Right ventricle myocardium inferior (tissue), 1 donor: ENCODE measurements at places on chromosomes 3 and 15. TPM values are rescaled to one million over a fixed set of nuclear protein-coding genes. Genes with fewer than 3 reads are reported as not detected.

DNA sequence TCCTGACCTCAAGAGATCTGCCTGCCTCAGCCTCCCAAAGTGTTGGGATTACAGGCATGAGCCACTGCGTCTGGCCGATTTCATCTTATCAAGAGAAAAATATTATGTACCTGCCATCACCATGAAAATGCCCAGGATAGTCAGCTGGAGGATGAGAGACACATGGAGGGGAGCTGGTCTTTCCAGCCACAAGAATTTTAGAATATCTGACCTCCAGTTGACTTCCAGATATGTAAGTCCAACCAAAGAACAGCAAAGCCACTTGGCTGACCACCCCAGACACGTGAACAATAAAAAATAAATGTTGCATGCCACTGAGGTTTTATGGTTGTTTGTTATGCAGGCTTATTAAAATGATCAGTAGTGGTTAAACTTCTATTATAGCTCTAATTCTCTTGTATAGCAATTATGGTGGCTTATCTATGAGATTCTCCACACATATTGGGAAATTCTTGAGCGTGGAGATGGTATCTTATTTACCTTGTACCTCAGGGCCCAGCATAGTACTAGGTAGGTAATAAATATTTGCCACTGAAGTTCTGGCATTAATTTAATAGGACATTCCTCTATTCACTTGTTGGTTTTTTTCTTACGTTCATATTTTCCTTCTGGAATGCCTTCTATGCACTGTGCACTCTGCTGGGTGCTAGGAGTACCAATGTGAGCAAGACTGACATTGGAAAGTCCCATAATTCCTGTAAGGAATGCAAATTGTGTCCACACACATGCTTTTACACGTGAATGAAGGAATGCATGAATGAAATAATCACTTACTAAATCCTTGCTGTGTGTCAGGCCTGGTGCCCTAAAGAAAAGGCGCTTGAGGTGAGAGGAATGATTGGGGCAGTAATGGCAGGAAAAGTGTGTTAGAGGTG lies 77.6 kb downstream of the EDEM1 start:
- DNase-seq, result no peak

- no peak for DNase-seq
Measured at GRCh38 chr3:133455960-133456359, 56.1 kb downstream of the BFSP2 start.

DNA sequence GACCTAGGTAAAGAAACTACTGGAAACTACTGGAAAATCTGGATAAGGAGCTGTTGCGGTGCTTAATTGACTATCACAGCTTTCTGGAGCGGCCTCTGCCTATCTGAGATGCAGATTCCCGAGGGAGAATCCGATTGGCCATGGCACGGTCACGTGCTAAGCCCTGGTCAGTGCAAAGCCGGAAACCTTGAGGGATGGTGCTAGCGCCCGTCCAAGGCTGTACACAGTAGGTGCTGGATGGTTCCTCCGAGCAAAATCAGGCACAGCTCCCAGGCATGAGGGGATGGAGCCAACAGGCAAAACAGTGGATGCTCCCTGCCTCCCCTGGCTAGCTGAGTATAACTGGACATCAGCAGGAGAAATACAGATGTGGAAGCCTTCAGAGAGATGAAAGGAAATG lies 238.7 kb upstream of the HES1 start:
- DNase-seq, result peak; percentile 82

DNA sequence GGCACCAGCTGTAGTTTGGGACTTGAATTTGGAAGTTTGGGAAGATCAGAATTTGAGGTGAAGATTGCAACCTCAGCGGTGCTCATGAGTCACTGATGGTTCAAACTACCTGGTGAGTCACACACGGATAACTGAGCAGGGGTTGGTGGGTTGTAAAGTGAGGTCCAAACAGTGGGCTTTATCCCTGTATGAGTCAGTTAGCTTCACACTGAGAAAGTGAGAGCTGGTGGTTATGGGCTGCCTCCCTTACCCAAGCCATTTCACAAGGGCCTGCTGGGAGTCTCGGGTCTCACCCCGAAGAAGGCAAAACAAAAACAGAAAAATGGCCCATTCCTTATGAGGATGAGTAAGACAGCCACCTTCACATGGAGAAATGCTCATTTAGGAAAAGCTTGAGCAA lies 77.0 kb downstream of the ITGA11 start:
- DNase-seq, result no peak

DNA sequence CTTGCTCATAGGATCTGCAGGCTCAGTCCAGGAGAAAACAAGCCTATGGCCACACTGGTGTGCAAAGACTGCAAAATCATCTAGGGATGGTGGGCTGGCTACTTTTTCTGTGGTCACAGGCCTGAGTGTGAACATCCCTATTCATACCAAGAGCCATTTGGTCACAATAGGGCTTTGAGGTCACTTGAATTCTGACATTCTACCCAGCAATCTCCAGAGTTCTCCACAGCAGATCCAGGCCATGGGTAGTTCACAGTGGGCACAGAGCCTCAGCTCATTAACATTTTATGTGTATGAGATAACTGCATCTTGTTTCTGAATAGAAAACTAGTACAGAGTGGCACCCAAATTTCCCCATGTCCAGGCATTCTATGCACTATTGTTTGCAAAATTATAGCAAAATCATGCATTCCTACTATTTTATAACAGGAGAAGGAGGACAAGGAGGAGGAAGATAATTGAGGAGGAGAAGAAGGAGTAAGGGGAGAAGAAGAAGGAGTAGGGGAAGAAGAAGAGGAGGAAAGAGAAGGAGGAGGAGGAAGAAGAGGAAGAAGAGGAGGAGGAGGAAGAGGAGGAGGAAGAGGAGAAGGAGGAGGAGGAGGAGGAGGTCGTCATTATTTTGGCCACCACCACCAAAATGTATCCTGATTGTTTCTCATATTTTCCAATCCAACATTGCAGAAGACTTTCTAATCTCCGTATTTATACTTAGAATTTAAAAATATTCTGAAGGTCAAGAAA lies 129.0 kb downstream of the SEMA6D start:
- DNase-seq, result no peak

DNA sequence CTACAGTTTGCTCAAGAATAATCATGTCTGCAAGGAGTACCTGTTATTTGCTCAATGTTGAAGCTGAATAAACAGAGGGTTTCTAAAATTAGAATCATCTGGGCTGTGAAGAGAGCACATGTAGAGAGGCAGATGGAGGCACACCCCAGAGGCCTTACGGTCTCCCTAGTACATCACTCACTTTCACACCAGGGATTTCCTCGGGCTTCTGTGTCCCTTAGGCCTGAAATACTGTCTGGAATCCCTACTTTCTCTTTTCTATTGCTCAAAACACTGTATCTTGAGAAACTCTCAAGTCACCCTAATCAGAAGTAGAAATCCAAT lies 473.7 kb upstream of the ROBO2 start:
- no peak for DNase-seq

GRCh38 chr3:81516042-81516441 lies 245.4 kb downstream of the GBE1 start:
- no peak for DNase-seq

GRCh38 chr3:126967386-126967785 lies 15.5 kb upstream of the PLXNA1 start:
- DNase-seq, result no peak

- peak; percentile 91 for DNase-seq
Measured at GRCh38 chr15:73697033-73697467, 12.9 kb downstream of the CD276 start.

DNA sequence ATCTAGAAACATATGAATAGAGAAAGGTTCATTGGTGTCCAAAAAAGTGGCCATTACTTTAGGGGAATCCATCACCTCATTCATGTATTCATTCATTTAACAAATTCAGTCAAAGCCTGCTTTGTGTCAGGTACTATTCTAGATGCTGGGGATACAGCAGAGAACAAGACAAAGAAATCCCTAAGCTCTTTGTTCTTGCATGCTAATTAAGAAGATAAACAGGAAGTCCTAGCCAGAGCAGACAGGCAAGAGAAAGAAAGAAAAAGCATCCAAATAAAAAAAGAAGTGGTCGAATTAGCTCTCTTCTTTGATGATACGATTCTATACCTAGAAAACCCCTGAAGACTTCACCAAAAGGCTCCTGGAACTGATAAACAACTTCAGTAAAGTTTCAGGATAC lies 12.4 kb upstream of the ZMAT3 start:
- no peak for DNase-seq

DNA sequence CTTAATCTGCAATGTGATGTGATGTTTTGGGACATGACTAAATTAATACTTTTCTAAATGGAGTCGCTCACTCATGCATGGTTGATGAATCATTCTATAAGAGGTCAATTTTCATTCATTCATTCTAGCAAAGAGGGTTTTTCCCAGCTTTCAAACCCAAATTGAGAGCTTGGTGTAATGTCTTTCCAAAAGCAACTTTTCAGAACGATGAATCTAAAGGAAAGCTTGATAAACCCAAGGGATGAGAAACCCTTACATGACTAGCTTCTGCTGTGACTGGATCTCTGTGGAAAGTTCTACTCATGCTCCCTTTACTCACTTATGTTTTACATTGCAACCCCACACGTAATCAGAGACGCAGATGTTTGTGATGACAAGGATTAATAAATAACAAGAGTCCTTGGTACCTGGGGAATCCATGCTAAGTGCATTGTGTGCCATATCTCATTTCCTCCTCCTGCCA lies 47.7 kb downstream of the PDZRN3 start:
- no peak for DNase-seq

- DNase-seq, result no peak
Measured at GRCh38 chr3:183802989-183803388, 22.4 kb downstream of the MAP6D1 start.

- no peak for DNase-seq
Measured at GRCh38 chr15:66462627-66463026, 34.9 kb downstream of the SNAPC5 start.

GRCh38 chr3:39106281-39106811 lies 1.1 kb downstream of the GORASP1 start:
- DNase-seq, result no peak

DNA sequence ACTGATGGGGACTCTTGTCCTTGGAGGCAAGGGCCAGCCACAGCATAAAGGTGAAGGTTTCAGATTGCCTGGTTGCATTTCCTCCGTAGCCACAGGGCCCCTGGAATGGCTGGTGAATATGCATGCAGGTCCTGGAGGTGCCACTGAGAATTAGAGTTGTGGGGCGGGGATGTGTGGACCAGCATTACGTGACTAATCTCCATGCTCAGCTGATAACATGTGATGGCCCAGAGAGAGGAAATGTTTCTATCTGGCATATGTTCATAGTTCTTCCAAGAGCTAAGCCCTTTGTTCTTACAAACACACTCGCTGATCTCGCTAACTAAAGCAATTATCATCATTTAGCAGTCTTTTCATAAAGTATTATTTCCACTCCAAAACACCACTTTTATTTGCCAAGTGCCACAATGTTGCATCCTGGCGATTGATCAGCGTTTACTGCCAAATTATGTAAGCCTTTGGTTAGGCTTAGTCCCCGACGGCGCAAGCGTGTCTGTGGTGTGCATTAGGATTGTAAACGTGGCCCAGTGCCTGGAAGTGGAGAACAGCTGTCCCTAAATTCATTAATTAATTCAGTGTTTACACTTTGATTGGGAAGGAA lies 55.9 kb downstream of the CGNL1 start:
- no peak for DNase-seq

DNA sequence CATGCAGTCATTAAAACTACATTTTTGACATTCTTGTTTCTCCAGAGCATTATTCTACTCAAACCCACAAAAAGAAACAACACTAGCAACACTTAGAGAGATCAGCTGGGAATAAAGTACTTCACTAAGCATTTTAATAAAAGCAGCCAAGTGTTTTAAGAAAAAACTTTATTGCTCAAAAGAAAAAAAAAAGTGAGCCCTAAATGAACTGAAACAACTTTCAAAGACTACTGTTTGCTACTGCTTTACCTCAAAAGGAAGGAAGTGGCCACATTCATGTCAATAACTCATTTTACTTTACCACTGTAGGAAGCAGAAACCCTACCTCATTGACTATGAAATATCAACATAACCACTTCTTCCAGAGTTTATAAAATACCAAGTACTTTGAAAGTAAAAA lies 91.3 kb downstream of the UACA start:
- no peak for DNase-seq

GRCh38 chr3:43255662-43256061 lies 30.7 kb upstream of the SNRK start:
- DNase-seq, result no peak

DNA sequence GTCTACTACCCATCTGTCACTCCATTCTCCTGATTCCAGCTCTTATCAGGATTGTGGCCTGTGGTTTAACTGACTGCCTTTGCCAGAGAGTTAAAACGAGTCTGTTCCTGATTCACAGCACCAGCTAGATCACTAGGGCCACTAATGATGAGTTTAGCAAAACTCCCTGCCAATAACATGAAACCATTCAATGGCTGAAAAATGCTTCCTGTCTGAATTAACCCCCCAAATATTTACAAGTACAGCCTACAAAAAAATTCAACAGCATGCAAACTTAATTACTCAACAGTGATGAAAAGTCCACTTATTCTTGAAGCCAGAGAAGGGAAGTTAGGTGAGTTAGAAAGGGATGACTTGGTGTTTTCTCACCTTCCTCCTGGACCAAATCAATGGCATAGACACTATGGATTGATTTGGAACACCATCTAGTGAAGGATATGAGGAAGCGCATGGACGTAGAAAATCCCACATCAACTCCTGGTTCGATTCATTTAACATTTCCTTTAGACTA lies 141.4 kb downstream of the TGFBR2 start:
- DNase-seq, result no peak

GRCh38 chr3:196108075-196108743 lies 26.3 kb upstream of the TFRC start:
- no peak for DNase-seq

DNA sequence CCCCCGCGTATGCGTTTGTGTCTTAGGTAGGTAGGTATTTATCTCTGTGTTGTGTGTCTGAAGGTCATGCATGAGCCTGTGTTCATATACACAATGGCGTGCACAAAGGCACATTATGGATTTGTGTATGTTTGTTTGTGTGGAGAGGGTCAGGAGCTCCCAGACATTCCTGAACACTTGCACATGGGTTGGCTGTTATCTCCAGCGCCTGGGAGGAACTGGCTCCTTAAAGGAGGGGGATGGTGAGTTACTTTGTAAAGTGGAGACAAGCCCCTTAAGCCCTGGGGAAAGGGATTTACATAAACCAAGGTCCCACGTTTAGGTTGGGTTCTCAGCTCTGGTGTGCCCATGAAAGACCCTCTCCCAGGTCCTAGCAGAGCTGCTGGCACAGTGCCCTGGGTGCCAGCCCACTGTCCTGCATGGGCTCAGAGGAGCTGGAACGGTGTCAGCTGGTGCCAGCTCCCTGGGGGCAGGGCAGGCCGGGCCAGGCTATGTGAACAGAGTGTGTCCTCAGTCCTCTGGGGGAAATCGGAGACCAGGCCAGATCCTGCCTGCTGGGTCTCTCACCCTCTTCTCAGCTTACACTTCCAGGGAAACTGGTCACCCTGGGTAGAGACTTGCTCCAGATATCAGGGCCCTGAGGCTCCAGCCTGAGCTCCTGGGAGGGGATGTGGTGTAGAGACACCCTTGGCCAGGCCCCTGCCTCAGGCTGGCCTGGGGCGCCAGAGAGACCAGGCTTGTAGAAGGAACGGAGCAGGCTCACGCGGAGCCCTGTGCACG lies 25.1 kb downstream of the SNX33 start:
- DNase-seq, result no peak

FETUB gene
- total RNA-seq, result not detected

ESYT3 gene
- 1.4 TPM for total RNA-seq

UPK1B gene
- 0.11 TPM for total RNA-seq

TMEM108 gene
- total RNA-seq, result 2.2 TPM

AMT gene
- total RNA-seq, result 20.5 TPM

IGSF10 gene
- 3.0 TPM for total RNA-seq

DPPA4 gene
- not detected for total RNA-seq

XCR1 gene
- total RNA-seq, result not detected

PRRT3 gene
- 0.57 TPM for total RNA-seq

SPPL2A gene
- total RNA-seq, result 94.5 TPM
